T-helper 2 cell treated with Interferon-gamma antibody and Interleukin-4, amounts not matched to agents 5 μg/mL and 100 μg/mL, for 36 hours (primary cell): ENCODE measurements at places on chromosomes 7 and 10.

GRCh38 chr7:80432166-80432565 lies 79.7 kb downstream of the GNAT3 start:
- no peak for DNase-seq

DNA sequence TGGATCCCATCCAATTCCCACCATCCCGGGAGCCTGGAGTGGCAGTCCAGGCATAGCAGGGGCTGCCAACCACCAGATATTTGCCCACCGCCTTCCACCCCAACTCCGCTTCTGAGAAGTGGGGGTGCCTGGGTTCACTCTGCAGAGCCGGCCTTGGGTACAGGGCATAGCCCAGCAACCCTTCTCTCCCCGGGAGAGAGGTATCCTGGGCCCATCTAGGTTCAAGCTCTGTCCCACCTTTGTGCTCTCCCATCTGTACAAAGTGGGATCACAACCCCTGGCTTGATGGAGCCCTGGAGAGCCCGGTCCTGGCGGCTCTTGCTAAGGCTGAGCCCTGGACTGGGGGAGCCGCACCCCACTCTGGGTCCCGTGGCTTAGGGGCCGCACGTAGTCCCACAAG lies 12.2 kb downstream of the MICALL2 start:
- no peak for DNase-seq

DNA sequence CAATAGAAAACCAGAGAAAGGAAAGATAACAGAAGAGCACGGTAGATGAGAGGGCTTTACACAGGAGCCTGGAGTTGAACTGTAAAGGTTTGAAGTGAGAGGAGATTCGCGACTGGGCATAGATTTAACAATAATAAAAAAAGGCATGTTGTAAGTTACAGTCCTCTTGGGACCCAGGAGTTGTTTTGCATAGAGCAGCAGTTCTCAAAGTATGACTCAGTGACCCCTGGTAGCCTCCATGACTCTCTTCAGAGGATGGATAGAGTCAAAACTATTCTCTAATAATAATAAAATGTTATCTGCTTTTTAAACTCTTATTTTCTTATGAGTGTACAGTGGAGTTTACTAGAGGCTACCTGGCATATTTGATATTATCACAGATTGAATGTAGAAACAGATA lies 262.3 kb downstream of the SORCS3 start:
- DNase-seq: no peak

DNA sequence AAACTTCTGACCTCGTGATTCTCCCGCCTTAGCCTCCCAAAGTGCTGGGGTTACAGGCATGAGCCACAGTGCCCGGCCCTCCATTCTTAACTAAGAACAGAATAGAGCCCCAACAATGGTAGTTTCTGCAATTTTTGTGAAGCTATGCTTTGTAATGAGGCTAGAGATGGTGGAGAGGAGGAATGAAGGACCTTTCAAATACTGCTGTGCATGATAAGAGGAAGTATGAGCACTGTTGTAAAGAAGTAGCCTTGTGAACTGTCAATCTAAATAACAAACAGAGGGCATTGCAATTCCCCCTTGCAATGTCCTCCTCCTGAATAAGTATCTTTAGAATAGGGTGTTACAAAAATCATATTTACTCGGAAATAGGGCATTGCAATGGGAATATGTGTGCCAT lies 70.2 kb downstream of the EVX1 start:
- no peak for DNase-seq

DNA sequence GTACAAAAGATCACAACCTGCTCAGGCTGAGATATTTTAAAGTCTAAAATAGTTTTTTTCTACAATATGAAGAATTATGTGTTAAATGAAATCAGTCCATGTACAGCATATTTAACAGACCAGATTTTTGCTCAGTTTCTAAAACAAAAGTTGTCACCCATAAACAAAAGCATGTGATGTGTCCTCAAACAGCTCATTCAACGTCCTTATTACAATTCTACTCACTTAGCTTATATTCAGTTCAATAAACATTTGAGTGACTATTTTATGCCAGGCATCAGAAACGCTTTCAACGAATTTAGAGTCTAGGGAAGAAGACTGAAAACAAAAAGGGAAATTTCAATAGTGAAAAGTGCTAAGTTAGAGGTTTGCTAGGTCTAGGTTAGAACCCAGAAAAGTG lies 457.3 kb upstream of the SEMA3A start:
- DNase-seq: no peak

DNA sequence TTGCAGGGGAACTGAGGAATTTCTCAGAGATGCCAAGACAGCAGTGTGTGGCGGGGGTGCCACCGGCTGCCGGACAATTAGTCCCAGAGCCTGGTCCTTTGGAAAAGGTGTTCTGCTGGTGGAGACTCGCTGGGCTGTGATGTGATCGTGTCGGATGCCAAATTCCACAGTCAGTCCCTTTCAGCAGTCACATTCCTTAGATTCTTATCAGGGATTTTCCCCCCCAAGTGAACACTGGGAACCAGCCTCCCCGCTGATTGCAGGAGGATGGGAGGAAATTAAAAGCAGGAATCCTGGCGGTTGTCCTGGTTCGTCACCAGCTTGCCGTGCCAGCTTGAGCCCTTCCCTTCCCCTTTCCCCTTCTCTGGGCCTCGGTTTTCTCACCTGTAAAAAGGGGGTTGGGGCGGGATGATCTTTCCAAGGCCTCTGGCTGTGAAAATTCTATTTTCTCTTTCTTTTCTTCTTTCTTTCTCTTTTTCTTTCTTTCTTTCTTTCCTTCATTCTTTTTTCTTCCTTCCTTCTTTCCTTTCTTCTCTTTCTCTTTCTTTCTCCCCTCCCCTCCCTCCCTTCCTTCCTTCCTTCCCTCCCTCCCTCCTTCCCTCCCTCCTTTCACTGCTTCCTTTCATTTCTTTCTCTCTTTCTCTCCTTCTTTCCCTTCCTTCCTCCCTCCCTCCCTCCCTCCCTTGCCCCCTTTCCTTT lies 39.6 kb downstream of the COL26A1 start:
- no peak for DNase-seq

DNA sequence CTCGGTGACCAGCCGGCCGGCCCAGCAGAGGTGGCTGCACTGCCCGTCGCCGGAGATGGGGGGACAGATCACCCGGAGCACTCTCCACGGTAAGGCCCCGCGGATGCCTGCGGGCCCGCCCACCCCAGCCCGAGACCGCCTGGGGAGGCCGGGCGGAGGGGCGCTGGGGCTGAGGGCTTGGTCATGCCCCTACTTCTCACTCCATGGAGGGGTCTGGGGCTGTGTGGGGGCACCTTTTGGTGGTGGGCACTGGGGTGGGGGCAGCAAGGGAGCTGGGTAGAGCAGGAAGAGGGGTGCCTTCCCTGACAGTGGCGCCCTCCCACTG lies 61.8 kb downstream of the NEURL1 start:
- no peak for DNase-seq

DNA sequence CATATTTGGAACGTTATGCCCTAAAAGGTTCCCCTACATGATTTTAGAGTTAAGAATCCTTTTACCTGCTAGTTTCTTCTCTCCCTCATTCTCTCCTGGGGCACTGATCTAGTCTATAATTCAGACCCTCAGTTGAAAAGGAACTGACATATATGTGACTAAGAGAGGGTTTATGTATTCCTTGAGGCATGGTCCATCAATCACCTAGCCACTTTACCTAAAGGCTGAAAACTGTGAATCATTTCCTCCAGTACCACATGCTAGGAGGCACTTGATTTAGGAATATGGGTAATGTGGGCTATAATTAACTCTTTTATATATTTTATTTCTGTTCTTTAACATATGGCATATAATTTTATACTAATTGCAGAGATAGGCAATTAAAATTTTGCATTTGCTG lies 303.5 kb downstream of the BBS9 start:
- no peak for DNase-seq

DNA sequence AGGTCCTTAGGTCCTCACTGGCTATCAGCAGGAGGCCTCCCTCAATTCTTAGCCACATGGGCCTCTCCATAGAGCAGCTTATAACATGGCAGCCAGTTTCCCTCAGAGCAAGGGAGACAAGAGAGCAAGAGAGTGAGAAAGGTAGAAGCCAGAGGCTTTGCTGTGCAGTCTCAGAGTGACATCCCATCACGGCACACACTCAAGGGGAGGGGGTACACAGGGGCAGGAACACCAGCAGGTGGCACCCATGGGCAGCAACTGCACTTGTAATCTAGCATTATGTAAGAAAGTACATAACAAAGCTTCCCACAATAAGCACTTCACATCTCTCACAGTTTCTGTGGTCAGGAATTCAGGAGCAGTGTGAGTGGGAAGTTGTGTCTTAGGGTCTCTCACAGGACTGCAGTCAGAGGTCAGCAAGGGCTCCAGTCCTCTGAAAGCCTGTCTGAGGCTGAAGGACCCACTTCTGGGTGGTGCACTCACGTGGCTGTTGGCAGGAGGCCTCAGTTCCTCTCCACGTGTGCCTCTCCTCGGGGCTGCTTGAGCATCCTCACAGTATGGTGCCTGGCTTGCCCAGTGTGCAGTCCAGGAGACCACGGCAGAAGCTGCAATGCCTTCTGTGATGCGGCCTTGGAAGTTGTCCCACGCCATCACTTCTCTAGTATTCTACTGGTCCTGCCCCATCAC lies 159.4 kb downstream of the OAT start:
- no peak for DNase-seq

- DNase-seq: no peak
Measured at GRCh38 chr10:48958598-48959190, 19.1 kb upstream of the LRRC18 start.

DNA sequence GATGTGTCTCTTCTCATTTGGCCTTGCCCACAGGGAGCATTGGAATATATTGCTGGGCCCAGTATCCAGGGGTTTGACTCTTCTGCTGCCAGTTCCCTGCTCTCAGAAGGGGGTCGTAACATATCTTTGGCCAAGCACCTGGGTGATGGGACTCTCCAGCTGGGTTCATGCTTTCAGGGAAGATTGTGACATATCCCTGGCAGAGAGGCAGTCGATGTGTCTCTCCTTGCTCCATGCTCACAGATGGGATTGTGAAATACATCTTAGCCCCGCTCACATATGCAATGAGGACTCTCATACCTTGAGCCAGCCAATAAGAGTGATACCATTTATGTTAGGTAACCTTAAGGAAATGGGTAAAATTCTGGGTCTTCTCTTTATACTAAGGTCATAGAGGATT lies 39.2 kb upstream of the ZNF680 start:
- no peak for DNase-seq

DNA sequence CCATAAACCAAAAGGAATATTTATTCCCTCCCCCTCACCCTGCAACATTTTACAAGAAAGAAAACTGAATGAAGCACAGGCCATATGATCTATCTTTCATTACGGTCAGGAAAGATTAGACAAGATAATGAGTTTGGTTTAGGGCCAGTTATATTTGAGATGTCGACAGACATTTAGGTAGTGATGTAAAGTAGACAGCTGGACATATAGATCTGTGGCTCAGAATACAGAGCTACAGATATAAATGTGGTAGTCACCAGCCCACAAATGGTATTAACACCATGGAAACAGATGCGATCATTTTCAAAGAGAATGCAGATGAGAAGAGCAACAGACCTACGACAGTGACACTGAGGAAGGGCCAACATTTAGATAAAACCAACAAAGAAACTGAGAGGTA lies 142.5 kb downstream of the SRPK2 start:
- no peak for DNase-seq

GRCh38 chr10:29828956-29829355 lies 194.2 kb upstream of the SVIL start:
- DNase-seq: no peak

GRCh38 chr7:55212176-55212575 lies 153.0 kb upstream of the LANCL2 start:
- no peak for DNase-seq

DNA sequence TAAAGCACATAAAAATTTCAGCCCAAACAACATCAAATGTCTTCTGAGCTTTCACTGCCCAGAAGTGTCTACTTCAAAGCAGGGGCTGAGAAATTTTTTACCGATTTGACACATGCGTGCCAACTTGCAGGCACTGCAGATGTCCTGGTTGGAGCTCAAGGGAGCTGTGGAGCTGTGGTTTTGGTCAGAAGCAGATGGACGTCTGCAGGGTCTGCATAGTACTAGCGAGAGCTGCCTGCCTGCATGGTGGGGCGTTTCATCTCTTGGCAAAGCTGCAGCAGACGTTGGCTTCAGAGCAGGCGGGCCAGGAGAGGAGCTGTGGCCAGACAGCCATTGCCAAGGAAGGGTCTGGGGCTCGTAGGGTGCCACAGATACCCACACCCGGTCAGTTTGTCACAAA lies 296.7 kb downstream of the GLRX3 start:
- DNase-seq: no peak

GRCh38 chr7:33903791-33904680 lies 1.3 kb upstream of the BMPER start:
- no peak for DNase-seq

DNA sequence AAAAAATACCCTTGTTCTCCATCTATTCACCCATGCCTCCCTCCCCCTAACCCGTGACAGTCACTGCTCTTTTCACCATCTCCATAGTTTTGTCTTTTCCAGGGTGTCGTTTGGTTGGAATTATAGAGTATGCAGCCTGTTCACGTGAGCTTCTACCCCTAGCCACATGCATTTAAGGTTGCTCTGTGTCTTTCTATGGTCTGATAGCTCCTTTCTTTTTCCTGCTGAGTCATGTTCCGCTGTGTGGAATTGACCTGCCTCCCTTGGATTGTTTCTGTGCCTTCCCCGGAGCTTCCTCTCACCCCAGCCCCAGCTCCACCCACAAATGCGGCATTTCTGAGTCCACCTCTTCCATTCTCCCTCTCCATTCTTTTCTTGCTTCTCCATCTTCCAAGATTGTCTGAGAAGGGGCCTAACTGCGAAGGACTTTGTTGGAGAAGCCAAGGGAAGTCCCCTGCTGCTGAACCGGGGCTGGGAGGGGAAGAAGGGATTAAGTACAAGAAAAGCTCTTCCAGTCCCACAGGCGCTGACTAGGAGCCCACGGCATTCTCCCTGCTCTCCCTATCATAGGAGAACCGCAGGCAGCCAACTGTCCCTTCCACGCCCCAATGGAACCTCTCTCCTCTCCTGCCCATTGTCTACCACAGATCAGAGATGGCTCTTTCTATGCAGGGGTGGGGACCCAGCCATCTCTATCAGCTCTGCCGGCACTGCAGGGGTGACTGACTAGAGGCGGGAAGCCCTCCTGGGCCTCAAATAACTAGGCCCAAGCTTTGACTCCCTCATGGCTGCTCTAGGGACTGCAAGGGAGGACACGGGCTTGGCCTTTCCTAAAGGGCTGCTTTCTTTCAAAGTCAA lies 87.5 kb upstream of the ANLN start:
- no peak for DNase-seq

GRCh38 chr7:18495412-18496340 lies at the start of gene HDAC9:
Gene HDAC9 (plus strand): TSS chr7:18495749. CDS start chr7:18496303, 554 bp downstream.
- DNase-seq: no peak

DNA sequence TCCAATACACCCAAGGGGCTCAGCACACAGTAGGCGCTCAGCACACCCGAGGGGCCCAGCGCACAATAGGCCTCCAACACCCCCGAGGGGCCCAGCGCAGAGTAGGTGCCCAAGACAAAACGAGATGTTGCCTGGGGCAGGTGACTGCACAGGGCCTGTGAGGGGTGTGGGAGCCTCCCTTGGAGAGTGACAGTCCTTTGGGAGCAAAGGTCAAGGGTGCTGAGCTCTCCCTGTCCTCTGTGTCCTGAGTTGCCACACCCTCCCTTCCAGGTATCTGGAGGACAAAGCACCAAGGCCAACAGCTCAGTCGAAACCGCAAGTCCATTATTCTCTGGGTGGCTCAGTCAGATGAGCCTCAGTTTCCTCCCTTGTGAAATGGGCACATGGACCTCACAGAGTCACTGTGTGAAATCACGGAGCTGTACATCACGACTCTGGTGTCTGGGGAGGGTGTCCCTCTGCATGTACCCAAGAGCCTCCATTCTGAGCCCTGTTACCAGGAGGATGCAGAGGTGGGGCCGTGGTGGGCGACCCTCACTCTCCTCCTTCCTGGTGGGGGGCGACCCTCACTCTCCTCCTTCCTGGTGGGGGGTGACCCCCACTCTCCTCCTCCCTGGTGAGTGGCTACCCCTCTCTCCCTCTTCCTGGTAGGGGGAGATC lies 81.3 kb downstream of the FOXL3 start:
- no peak for DNase-seq
